ENCODE measurements at places on chromosomes 3 and 15. TPM values are rescaled to one million over a fixed set of nuclear protein-coding genes. Genes with fewer than 3 reads are reported as not detected.

The CRABP1 gene
- total RNA-seq, result not detected

The ADCY5 gene
- 0.16 TPM for total RNA-seq

The ASB14 gene
- total RNA-seq, result 0.17 TPM

The ARRDC4 gene
- total RNA-seq, result 7.7 TPM

The SRGAP3 gene
- total RNA-seq, result 6.0 TPM

The BFSP2 gene
- total RNA-seq, result not detected

The P2RY13 gene
- not detected for total RNA-seq

The HYAL1 gene
- total RNA-seq, result 2.7 TPM

The GPR27 gene
- not detected for total RNA-seq

The FGF7 gene
- 393 TPM for total RNA-seq

The MOBP gene
- not detected for total RNA-seq

The KLF15 gene
- total RNA-seq, result 0.69 TPM

The VILL gene
- 8.7 TPM for total RNA-seq

The ITIH3 gene
- total RNA-seq, result not detected

The POPDC2 gene
- total RNA-seq, result 0.26 TPM

The ATP13A5 gene
- not detected for total RNA-seq

The ANKRD34C gene
- total RNA-seq, result not detected

The LCTL gene
- 1.0 TPM for total RNA-seq

The DUOX2 gene
- total RNA-seq, result under 0.01 TPM

The LMAN1L gene
- not detected for total RNA-seq

The SLCO3A1 gene
- 4.1 TPM for total RNA-seq

The SLC22A13 gene
- 0.09 TPM for total RNA-seq

The ADAMTS7 gene
- total RNA-seq, result 4.1 TPM

The SPINK8 gene
- total RNA-seq, result not detected

The GABRA5 gene
- not detected for total RNA-seq

The CHRNA7 gene
- 0.47 TPM for total RNA-seq

The TRH gene
- total RNA-seq, result not detected

The FSD2 gene
- total RNA-seq, result not detected

The ISLR2 gene
- total RNA-seq, result 0.16 TPM

The GOLGB1 gene
- total RNA-seq, result 67.1 TPM

Data from bronchial smooth muscle cell (primary cell).